ENCODE measurements at places on chromosomes 3 and 15. TPM values are rescaled to one million over a fixed set of nuclear protein-coding genes. Genes with fewer than 3 reads are reported as not detected.

The IL17RC gene
- 31.8 TPM for total RNA-seq

- H3K27ac ChIP-seq, result no peak overlapping the region
- DNase-seq, result no peak
- no peaks in the 10 kb centered on the region for H3K36me3 ChIP-seq
Measured at GRCh38 chr3:157125101-157125500, 34.8 kb downstream of the CCNL1 start.

DNA sequence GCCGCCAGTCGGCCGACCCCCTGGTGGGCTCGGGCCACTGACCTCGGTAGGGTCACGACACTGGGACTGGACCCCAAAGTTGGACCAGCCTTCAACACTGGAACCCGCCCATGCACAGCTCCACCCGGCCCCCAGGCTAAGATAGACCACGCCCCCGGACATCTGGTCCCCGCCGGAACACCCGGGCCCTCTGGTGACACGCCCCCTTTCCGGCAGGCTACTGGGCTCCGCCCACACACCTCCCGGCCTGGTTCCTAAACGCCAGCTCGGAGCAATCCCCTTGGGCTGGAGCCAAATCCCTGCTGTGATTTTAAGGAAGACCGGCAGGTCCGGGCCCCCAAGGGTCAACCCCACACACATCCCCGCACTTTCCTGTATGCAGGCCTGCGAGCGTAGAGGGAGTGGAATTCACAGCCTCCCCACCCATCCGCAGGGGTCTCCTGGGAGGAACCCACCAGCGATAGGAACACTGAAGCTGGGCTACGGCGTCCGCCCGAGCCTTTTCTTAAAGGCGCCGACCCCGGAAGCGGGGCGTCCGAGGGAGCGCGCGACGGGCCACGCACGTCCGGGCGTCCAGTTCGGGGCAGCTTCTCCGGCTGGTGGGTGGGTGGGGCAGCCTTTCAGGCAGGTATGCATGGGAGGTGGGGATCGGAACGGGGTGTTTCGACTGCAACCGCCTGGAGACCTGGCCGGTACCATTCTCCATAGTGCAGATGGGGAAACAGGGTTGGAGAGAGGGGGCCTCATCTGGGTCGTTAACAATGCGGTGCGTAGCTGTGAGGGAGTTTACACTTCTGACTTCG is at the start of gene HEMK1:
Gene HEMK1 (plus strand): TSS at position 576 of the 803 bp plus-strand sequence. CDS start 1,583 bp downstream, outside the sequence.
- H3K4me3 ChIP-seq, result peak within 1 kb of the TSS; percentile 71
- no peaks in the 10 kb centered on the region for H3K36me3 ChIP-seq
- H3K27me3 ChIP-seq, result no peaks in the 10 kb centered on the region
- peak within 1 kb of the TSS; percentile 76 for H3K27ac ChIP-seq
- DNase-seq, result peak; percentile 99

GRCh38 chr3:113304102-113304501 is 92.7 kb downstream of the BOC start:
- H3K36me3 ChIP-seq, result no peaks in the 10 kb centered on the region
- H3K4me3 ChIP-seq, result no peak overlapping the region
- H3K4me1 ChIP-seq, result no peaks in the 10 kb centered on the region
- H3K27me3 ChIP-seq, result no peaks in the 10 kb centered on the region
- no peak overlapping the region for H3K27ac ChIP-seq

The IL16 gene
- total RNA-seq, result 6.0 TPM

- H3K27ac ChIP-seq, result no peak overlapping the region
- no peak for DNase-seq
- H3K4me3 ChIP-seq, result no peak overlapping the region
- no peaks in the 10 kb centered on the region for H3K36me3 ChIP-seq
- H3K27me3 ChIP-seq, result no peaks in the 10 kb centered on the region
Measured at GRCh38 chr15:96598514-96598913, 268.0 kb downstream of the NR2F2 start.

GRCh38 chr3:37502621-37503020 is 328.2 kb upstream of the LRRFIP2 start:
- no peak for DNase-seq
- H3K36me3 ChIP-seq, result no peaks in the 10 kb centered on the region
- peaks cover 11% of the 10 kb centered on the region for H3K4me1 ChIP-seq
- no peaks in the 10 kb centered on the region for H3K27me3 ChIP-seq
- no peak overlapping the region for H3K27ac ChIP-seq
- no peak overlapping the region for H3K4me3 ChIP-seq

DNA sequence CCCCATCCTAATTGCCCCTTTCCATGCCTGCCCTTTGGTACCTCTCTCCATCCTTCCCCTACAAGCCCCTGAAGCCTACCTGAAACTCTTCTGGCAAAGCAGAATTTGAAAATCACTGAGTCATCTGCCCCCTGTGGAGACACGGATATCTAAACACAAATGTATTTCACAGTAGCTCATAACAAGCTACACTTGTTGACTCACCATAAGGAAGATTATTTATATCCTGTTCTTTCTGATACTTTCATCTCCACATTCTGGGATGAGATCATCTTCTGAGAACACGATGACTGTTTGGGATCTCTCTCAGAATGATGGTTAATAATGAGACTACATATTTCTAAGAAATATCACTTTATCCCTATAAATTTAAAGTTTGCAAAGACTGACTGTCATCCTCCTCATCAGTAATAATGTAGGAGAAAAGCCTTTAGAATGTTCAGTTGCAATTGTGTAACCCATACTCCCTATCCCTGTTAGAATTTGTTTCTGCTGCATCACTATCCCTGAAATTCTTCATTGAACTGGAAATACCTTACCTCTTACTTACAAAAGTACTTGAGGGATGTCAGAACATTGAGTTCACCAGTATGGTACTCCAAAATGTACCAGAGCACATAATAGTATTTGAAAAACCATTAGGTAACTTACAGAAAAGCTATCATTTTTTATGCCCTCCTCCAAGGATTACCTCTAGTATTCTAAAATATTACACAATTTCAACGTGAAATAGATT is 116.1 kb upstream of the IL12A start:
- H3K27ac ChIP-seq, result no peak overlapping the region
- no peak overlapping the region for H3K4me3 ChIP-seq
- no peaks in the 10 kb centered on the region for H3K4me1 ChIP-seq
- H3K36me3 ChIP-seq, result no peaks in the 10 kb centered on the region

The BUB1B gene
- total RNA-seq, result 0.72 TPM

DNA sequence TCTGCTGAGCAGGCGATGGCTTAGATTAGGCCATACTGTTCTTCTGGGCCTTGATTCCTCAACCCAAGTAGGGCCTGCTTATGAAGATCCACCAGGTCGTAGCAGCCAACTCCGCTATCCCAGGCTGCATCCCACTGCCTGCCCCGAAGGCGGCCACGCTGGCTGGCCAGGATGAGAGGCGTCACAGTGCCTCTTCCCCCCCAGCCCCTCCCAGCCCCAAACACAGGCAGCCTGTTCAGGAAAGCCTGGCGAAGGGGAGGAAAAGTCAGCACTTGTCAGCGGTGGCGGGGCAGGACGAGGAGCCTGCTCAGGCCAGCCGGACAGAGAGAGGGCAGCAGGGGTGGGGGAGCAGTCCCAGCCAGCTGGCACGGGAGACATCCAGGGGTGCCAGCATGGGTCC is 11.2 kb downstream of the PTH1R start:
- H3K36me3 ChIP-seq, result no peaks in the 10 kb centered on the region
- H3K4me1 ChIP-seq, result peaks cover 7% of the 10 kb centered on the region
- H3K27ac ChIP-seq, result no peak overlapping the region
- no peaks in the 10 kb centered on the region for H3K27me3 ChIP-seq

All from ovary (tissue), 10 donors.